ENCODE measurements at places on chromosomes 2 and 18.
A peak's percentile ranks its signal among the peaks of the same experiment; 100 is the strongest.

DNA sequence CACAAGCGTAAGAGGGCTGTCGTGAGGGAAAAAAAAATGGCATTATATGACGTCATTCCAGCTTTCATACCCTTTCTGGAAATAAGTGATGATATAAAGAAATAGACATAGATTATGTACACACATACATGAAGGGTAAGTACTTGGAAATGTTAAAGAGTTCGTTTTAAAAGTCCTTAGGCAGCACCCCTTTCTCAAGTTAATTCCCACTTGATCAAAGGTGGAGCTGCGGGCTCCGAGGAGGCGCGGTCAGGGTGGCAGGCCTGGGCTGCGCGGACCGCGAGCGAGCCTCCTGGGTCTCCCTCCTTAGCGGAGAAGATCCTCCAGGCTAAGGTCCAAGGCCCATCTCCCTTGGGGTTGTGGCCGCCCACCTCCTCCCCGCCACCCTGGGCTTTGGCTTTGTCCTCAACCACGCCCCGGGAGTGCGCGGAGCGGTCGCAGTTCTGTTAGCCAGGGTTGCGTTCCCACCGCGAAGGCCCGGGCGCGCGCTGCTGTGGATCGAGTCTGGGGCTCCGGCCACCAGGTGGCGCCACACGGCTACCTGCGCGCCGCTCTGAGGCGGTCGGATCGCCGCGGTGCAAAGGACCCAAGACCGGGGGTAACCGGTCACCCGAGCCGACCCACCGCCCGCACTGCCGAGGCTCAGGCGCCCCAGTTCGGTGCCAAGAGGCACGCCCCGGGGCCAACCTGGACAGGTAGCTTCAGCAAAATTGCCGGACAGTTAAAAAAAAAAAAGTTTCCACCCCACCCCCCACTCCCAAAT is 66.8 kb downstream of the HNRNPLL start:
- peak; percentile 69 for DNase-seq

DNA sequence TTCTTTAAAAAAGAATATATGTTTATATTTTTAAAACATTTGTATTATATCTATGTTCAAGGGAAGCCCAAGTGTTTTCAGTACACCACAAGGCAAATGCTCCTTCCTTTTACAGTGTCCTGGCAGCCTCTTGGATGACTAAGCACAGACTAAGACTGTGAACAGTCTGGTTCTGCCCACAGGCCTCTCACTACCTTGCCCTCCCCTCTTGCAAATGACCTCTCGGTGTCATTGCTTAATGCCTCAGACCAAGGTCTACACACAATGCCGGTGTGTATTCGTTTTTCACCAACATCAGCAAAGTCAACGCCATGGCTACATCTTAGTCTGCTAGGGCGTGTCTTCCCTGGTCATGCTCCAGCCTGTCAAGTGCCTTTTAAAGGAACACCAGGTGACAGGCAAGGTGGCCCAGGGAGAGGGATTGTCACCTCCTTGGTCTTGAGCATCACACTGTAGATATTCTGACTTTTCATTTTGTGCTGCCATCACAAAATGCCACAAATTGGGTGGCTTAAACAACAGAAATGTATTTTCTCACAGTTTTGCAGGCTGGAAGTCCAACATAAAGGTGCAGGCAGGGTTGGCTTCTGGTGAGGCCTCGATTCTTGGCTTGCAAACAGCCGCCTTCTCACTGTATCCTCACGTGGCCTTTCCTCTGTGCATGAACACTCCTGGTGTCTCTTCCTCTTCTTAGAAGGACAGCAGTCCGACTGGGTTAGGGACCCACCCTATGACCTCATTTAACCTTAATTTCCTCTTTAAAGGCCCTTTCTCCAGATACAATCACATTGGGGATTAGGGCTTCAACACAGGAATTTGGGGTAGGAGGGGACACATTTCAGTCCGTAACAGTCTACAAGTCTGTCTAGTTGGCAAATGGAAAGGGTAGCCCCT is 266.5 kb downstream of the KLHL29 start:
- no peak for DNase-seq

DNA sequence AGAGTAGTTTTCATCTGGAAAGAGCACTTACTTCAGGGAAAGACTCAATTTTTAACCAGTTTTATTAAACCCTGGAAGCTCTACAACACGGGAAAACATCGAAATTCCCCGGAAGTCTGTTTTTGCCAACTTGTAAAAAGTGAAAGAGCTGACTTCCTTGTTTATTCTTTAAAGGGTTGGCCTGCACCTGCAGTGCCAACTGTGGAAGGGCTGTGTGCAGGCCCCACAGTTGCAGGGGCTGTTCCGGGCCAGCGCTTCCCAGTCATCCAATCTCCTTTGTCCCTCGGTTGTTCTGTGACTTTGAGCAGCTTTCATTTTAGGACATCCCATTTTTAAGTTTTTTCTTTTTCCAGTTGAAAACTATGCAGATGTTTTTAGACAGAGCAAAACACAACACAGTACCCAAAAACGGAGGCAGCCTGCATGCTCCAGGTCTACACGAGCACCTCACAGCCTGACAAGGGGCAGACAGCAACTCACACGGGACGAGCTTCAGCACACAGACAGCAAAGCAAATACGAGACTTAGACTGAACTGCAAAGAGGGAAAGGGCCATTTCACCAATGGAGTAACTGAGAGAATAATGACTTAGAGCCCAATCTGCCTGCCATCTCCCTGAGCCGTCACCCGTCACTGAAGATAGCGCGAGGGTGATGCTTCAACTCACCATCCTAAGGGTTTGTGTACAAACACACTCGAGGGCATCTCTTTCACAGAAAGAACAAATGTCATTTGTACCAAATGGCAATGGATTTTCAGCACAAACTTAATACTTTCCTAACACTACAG is 70.6 kb downstream of the EMILIN2 start:
- DNase-seq = no peak

DNA sequence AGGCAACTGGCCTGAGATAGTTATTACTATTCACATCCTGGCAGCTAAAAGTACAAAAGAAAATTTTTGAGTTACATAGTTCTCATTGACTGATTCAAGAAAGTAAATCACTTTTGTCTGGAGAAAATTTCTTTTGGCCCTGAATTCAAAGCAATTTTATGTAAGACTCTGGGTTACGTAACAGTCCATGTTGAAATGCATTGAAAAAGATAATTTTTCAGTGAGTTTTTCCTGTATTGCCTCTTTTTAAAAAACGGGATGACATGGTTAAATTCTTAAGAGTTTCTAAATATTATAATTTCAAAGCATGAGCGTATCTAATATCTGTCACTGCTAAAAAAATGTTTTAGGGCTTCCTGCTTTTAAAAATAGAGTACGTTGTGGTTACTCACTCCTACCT is 72.7 kb downstream of the ANKRD12 start:
- DNase-seq = no peak

- DNase-seq = no peak
These were observed 280.1 kb upstream of the STON1 start for GRCh38 chr2:48249631-48250473.

GRCh38 chr2:241771286-241772062 is 5.1 kb upstream of the GAL3ST2 start:
- no peak for DNase-seq

DNA sequence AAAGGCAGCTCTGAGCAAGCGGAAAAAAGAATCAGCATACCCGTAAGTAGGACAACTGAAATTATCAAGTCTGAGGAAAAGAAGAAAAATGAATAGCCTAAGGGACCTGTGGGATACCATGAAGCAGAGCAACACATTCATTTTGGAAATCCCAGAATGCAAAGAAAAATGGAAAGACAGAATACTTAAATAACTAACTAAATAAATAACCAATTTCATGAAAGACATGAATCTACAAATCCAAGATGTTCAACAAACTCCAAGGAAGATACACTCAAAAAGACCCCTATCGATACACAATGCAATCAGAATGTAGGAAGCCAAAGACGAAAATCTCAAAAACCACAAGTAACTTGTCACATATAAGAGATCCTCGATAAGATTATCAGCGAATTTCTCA is 117.0 kb downstream of the USP34 start:
- no peak for DNase-seq

DNA sequence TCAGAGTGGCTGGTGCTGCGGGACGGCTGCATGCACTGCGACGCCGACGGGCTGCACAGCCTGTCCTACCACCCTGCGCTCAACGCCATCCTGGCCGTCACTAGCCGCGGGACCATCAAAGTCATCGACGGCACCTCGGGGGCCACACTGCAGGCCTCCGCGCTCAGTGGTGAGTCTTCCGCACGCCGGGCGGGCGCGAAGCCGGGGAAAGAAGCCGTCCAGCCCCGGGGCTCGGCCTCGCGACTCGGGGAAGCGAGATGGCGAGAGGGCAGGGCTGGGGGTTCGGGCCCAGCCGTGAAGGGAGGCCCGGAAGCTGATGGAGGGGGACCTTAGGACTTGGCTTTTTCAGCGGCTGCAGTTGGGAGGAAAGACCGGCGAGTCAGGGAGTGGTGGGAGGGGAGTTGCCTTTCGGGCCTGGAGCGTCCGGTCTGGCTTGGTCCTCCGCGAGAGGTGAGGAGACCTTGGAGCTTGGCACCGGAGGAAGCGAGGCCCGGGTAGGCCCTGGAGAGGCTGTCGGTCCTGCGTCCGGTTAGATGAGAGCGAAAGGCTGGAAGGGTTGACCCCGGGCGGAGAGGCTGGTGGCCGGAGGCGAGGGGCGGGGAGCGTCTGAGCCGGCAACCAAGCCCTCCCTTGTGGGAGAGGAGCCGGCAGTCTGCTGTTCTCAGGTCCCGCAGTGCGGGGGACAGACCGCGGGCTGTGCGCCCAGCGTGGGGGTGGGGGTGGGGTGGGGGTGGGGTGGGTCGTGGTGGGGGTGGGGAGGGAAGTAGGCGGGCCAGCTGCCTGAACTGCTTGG is 691 bp downstream of the BIRC6 start:
- peak; percentile 28 for DNase-seq

GRCh38 chr2:70753902-70754301 is 14.1 kb downstream of the ADD2 start:
- no peak for DNase-seq

DNA sequence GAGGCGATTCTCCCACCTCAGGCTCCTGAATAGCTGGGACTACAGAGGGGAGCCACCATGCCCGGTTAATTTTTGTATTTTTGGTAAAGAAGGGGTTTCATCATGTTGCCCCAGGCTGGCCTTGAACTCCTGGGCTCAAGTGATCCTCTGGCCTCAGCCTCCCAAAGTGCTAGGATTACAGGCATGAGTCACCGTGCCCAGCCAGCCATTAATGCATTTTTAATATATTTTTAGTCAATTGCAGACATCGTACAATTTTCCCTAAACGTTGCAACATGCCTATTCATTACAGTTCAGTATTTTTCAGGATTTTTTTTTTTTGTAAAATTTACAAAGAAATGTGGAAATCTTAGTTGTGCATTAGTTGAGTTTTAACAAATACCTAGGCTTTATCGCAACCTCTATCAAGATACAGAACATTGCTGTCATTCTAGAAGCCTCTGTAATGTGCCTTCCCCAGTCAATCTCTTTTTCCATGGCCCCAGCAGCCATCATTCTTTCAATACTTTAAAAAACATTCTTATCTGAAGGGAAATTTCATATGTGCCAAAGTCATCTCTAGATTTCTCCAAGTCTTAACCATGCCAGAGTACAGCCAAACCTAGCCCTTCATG is 14.7 kb downstream of the NABP1 start:
- no peak for DNase-seq

DNA sequence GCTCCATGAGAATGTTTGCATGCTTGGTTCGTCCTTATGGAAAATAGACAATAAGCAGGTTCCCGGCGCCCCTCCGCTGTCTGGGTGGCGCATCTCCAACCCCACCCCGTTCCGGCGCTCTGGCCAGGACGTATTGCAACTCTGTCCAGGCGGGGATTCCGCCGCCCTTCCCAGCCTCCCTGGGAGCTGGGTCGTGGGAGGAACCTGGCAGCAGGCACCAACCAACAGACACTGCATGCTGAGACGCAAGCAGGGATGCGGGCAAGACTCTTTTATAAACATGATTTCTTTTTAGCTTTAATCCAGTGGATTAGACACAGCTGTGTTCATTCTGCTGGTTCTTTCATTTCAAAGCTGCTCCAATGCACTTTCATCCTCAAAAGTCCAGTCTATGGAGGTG is 240.2 kb downstream of the SH3BP4 start:
- DNase-seq = no peak

DNA sequence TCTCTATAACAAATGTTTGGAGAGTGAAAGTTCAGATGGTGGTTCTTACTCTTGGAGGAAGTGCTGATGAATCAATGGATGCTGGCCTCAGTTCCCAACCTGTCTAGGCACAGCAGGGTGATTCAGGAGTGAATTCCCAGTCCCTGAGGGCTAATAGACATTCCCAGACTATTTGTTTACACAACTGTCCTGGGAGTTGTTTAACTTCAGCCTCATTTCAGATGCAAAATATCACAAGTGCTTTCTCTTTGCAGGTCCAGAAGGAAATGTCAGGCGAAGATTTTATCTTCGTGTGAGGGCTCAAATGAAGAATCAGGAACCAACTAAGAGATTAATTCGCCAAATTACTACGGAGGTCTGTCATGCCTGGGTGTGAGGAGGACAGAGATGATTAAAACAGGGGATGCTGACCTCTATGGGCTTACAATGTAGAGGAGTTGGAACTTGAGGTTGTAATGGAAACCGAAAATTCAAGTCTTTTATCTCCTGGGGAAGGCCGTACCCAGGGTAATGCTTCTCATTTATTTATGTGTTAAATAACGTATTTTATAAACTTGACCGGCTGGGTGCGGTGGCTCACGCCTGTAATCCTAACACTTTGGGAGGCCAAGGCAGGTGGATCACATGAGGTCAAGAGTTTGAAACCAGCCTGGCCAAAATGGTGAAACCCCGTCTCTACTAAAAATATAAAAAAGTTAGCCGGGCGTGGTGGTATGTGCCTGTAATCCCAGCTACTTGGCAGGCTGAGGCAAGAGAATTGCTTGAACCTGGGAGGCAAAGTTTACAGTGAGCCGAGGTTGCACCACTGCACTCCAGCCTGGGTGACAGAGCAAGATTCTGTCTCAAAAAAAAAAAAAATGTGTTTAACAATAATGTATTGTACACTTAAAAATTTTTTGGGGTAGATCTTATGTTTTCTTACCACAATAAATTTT is 38.7 kb upstream of the SLC1A4 start:
- no peak for DNase-seq
